Activated CD4-positive, alpha-beta T cell treated with anti-CD3 and anti-CD28 coated beads, Interleukin-2, amount 10 ng/mL, durations not matched to agents 7 days and 5 days (primary cell): ENCODE measurements at places on chromosomes 7 and 10.

- no peak overlapping the region for H3K27ac ChIP-seq
- H3K4me1 ChIP-seq: peaks cover 4% of the 10 kb centered on the region
- H3K27me3 ChIP-seq: peaks cover 4% of the 10 kb centered on the region
- H3K4me3 ChIP-seq: no peak overlapping the region
- DNase-seq: no peak
Observed at GRCh38 chr10:30542001-30542894, 87.3 kb downstream of the LYZL2 start.

DNA sequence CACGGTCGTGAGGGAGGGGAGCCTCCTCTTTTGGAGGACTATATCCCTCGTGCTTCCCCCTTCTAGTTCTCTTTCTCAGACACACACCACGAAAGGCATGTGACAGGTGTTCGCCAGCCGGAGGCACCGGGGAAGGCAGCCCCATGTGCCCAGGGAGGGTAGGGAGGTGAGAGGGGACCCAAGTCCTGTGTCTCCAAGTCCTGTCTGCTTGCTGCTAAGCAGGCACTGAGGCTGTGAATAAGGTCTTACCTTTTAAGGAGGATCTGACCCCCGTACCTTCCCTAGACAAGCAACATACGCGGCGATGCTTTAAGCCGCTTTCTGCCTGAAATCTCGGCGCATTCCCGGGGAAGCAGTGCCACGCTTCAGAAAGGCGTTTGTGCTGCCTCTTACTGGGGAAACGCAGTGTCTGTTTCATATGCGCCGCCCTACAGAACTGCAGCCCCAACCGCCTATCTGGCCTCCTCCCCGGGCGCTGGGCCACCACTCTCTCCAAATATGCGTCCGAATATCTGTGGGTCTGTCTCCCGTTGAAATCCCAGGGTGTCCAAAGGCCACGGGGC lies 770 bp downstream of the PLXNA4 start:
- H3K36me3 ChIP-seq: peaks cover 35% of the 10 kb centered on the region
- peaks cover 80% of the 10 kb centered on the region for H3K27me3 ChIP-seq
- H3K4me1 ChIP-seq: peaks cover 43% of the 10 kb centered on the region

DNA sequence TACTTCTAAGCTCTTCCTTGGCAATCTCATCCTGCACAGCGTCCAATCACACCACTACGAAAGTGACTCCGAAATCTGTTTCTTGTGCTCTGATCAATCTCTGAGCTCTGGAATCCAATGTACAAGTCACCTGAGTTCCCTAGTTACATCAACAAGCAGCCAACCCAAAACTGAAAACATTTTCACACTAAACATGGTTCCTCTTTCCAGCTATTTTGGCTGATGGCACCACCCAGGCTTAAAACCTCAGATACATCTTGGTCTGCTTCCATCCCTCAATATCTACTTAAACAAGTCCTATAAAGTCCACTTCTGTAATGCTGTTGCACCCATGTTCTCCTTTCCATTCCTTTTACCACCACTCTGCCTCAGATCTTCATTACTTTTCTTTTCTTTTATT lies 3.6 kb downstream of the BLOC1S2 start:
- no peak for DNase-seq
- H3K4me3 ChIP-seq: no peak overlapping the region
- peaks cover 38% of the 10 kb centered on the region for H3K4me1 ChIP-seq
- no peaks in the 10 kb centered on the region for H3K27me3 ChIP-seq
- H3K36me3 ChIP-seq: peaks cover 27% of the 10 kb centered on the region
- no peak overlapping the region for H3K27ac ChIP-seq

GRCh38 chr7:37251222-37251621 lies 197.4 kb downstream of the ELMO1 start:
- H3K4me3 ChIP-seq: no peak overlapping the region
- H3K27ac ChIP-seq: no peak overlapping the region
- H3K27me3 ChIP-seq: no peaks in the 10 kb centered on the region
- peaks cover 40% of the 10 kb centered on the region for H3K36me3 ChIP-seq
- peaks cover 20% of the 10 kb centered on the region for H3K4me1 ChIP-seq

DNA sequence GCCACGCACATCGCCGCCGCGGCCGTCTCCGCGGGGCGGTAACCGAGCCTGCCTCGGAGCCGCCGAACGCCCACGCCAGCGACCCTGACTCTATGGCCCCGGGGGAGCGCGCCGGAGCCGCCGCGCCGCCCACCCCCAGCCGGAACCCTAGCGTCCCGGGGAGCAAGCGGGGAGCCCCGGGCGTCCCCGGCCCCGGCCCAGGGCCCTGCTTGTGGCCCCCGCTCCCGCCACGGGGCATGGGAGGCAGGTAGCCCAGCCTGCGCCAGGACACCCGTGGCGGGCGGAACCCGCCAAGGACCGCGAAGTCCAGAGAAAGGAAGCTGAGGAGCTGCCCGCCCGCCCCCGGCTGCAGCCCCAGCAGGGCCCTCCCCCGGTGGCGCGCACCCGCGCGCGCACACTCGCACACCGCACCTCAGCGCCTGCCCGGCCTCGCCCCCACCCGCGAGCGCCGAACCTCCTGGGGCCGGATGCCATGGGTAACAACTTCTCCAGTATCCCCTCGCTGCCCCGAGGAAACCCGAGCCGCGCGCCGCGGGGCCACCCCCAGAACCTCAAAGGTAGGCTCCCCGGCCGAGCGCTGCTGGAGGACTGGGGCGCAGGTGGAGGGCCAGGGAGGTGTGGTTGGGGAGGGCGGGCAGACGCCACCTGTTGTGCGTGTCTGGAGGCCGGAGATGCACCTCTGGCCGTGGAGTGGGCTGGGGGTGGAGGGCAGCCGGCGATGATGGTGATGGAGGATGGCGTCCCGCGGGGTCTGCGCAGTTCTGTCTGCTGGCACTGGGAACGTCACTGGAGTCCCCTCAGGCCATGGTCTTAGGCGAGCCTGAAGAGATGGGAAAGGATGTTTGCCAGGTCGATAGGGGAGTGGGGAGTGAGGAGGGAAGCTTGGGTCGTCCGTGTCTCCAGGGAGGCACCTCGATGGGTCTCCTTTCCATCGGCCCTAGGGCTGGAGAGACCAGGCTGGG lies 692 bp downstream of the NEURL1 start:
- peak overlapping the region; percentile 47 for H3K4me3 ChIP-seq
- H3K27ac ChIP-seq: no peak overlapping the region
- peaks cover 23% of the 10 kb centered on the region for H3K4me1 ChIP-seq
- H3K27me3 ChIP-seq: peaks cover 65% of the 10 kb centered on the region
- H3K36me3 ChIP-seq: no peaks in the 10 kb centered on the region

GRCh38 chr10:2106641-2107040 lies 369.3 kb upstream of the ADARB2 start:
- DNase-seq: no peak
- no peak overlapping the region for H3K27ac ChIP-seq
- H3K4me3 ChIP-seq: no peak overlapping the region
- no peaks in the 10 kb centered on the region for H3K4me1 ChIP-seq
- no peaks in the 10 kb centered on the region for H3K36me3 ChIP-seq

DNA sequence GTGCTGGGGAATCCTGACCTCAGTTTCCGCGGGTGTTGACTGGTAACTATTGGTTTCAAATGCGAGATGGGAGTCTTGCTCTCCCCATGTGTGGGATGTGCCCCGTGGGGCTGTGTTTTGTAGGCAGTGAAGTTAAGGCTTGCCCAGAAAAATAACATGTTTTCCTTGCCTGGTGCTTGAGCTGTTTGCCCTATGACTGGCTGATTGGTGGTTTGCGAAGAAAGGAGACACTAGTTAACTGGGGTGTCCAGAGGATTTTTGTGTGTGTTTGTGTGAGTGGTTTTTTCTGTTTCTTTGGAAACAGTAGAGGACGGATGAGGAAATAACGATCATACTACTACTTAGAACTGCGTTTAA lies 61.9 kb downstream of the CREB5 start:
- peaks cover 8% of the 10 kb centered on the region for H3K27me3 ChIP-seq
- no peak overlapping the region for H3K4me3 ChIP-seq

GRCh38 chr7:122699017-122699416 lies at the start of gene RNF133:
Gene RNF133 (minus strand): TSS chr7:122699117. CDS start chr7:122698918, 199 bp downstream.
- no peak within 1 kb of the TSS for H3K27ac ChIP-seq
- no peaks in the 10 kb centered on the region for H3K4me1 ChIP-seq
- H3K27me3 ChIP-seq: no peaks in the 10 kb centered on the region
- no peak for DNase-seq

GRCh38 chr10:111077785-111078504 lies 1.1 kb downstream of the ADRA2A start:
- H3K36me3 ChIP-seq: peaks cover 3% of the 10 kb centered on the region
- peak overlapping the region; percentile 45 for H3K4me3 ChIP-seq
- no peak for DNase-seq

DNA sequence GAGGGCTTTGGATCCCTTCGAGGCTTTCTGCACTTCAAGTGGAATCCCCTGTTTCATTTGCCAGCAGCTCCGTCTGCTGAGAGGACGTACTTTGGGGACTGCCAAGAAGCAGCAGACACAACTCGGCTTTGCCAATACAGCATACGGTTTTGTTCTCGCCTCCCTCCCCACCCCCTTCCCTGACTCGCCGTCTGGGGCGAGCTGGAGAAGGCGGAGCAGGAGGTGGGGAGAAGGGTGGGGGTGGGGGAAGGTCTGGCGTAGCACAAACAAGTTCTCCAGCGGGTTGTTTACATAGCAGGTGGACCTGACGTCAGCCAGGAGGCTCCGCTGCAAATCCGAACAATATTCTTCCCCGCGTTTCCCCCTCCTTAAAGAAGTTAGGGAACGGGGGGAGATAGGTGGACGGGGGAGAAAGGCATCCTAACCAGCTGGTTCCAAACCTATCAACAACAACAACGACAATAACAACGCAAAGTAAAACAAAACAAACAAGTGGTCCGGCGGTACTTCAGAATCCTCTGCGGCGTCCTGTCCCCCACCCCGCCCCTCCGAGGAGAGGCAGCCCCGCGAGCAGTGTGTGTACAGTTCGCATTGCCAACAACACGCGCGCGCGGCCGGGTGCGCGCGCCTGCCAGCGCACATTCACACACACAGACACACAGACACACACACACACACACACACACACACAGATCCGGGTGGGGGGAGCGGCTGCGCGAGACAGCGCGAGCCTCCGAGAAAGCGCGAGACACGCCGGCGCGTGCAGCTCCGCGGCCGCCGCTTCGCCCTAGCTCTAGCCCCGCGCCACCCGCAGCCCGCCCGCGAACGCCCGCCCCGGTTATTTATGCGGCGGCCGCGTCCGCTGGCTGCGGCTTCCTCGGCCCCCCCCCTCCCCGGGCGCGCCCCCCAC lies 167.0 kb upstream of the PPP1R3A start:
- peak overlapping the region; percentile 41 for H3K27ac ChIP-seq
- DNase-seq: peak; percentile 33
- H3K4me3 ChIP-seq: peak overlapping the region; percentile 72
- H3K27me3 ChIP-seq: peaks cover 74% of the 10 kb centered on the region
- peaks cover 37% of the 10 kb centered on the region for H3K4me1 ChIP-seq
- no peaks in the 10 kb centered on the region for H3K36me3 ChIP-seq

DNA sequence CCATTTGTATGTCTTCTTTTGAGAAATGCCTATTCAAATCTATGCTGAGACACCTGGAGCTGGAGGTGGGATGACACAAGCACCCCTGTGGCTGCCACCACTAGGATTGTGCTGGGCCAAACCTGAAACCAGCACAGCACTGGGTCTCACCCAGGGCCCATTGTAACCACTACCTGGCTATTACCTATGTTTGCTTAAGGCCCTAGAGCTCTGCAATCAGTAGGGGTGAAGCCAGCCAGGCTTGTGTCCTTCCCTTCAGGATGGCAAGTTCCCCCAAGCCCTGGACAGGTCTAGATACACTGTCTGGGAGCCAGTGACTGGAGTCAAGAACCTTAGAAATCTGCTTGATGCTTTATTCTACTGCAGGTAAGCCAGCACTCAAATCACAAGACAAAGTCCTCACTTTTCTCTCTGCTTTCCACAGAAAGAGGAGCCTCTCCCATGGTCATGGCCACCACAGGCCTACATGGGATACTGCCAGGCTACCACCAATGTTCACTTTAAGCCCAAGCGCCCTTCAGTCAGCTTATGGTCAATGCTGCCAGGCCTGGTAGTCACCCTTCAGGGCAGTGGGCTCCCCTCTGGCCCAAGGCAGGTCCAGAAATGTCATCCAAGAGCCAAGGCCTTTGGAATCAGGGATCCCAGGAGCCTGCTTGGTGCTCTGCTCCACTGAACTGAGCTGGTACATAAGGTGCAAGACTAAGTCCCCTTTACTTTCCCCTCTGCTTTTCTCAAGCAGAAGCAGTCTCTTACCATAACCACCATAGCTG lies 105.3 kb downstream of the BMS1 start:
- no peaks in the 10 kb centered on the region for H3K36me3 ChIP-seq
- DNase-seq: no peak
- no peak overlapping the region for H3K27ac ChIP-seq
- peaks cover 3% of the 10 kb centered on the region for H3K27me3 ChIP-seq

- H3K36me3 ChIP-seq: peaks cover 7% of the 10 kb centered on the region
- H3K4me1 ChIP-seq: peaks cover 30% of the 10 kb centered on the region
- no peak for DNase-seq
- no peaks in the 10 kb centered on the region for H3K27me3 ChIP-seq
- no peak overlapping the region for H3K27ac ChIP-seq
Observed at GRCh38 chr10:59895629-59896116, 10.7 kb downstream of the CCDC6 start.

DNA sequence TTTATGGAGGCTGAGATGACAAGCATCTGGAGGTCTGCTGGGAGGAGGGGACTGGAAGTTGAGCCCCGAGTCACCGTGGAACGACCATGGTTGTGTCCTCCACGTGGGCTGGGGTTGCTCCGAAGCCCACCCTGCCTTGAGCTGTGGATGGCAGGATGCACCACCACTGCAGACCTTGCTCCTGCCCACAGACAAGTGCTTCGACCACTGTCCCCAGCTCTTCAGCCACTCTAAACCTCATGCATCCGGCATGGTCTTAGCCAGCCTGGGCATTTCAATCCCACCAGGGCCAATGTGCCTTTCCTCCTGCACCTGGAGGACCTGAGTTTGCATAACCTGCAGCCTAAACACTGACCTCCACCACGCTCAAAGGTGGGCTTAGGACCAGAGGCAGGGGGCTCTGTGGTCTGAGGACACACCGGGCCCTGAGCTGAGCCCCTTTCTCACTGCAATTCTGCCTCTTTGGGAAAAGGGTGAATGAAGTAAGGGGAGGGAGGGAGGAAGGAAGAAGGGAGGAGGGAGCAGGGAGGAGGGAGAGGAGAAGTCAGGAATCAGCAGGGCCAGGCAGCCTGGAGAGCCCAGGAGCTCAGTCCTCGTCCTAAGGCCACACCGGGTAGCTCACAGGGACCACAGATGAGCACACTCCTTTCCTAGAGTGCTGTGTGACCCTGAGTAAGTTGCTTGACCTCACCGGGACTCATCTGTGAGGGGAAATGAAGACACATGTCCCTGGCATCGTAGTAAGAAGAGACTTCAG lies 44.8 kb upstream of the DNAAF5 start:
- H3K27ac ChIP-seq: no peak overlapping the region
- no peak overlapping the region for H3K4me3 ChIP-seq
- peaks cover 44% of the 10 kb centered on the region for H3K36me3 ChIP-seq
- H3K27me3 ChIP-seq: no peaks in the 10 kb centered on the region
- DNase-seq: no peak
- no peaks in the 10 kb centered on the region for H3K4me1 ChIP-seq

GRCh38 chr10:3961082-3961481 lies 176.1 kb upstream of the KLF6 start:
- H3K27me3 ChIP-seq: no peaks in the 10 kb centered on the region
- peaks cover 52% of the 10 kb centered on the region for H3K4me1 ChIP-seq
- H3K36me3 ChIP-seq: peaks cover 1% of the 10 kb centered on the region
- peak overlapping the region; percentile 50 for H3K4me3 ChIP-seq
- peak overlapping the region; percentile 88 for H3K27ac ChIP-seq
